Liver (tissue), 10 donors: ENCODE measurements at places on chromosomes 5 and 9. TPM values are rescaled to one million over a fixed set of nuclear protein-coding genes. Genes with fewer than 3 reads are reported as not detected.

- no peak for DNase-seq
- no peak overlapping the region for H3K27ac ChIP-seq
- H3K4me1 ChIP-seq = peaks cover 5% of the 10 kb centered on the region
- H3K27me3 ChIP-seq = no peaks in the 10 kb centered on the region
- H3K36me3 ChIP-seq = no peaks in the 10 kb centered on the region
Measured at GRCh38 chr9:33820231-33820745, 3.3 kb downstream of the UBE2R2 start.

GRCh38 chr5:116358911-116359418 lies 215.7 kb downstream of the SEMA6A start:
- H3K27ac ChIP-seq = no peak overlapping the region
- H3K4me1 ChIP-seq = no peaks in the 10 kb centered on the region
- no peak overlapping the region for H3K4me3 ChIP-seq
- H3K36me3 ChIP-seq = no peaks in the 10 kb centered on the region
- no peaks in the 10 kb centered on the region for H3K27me3 ChIP-seq

DNA sequence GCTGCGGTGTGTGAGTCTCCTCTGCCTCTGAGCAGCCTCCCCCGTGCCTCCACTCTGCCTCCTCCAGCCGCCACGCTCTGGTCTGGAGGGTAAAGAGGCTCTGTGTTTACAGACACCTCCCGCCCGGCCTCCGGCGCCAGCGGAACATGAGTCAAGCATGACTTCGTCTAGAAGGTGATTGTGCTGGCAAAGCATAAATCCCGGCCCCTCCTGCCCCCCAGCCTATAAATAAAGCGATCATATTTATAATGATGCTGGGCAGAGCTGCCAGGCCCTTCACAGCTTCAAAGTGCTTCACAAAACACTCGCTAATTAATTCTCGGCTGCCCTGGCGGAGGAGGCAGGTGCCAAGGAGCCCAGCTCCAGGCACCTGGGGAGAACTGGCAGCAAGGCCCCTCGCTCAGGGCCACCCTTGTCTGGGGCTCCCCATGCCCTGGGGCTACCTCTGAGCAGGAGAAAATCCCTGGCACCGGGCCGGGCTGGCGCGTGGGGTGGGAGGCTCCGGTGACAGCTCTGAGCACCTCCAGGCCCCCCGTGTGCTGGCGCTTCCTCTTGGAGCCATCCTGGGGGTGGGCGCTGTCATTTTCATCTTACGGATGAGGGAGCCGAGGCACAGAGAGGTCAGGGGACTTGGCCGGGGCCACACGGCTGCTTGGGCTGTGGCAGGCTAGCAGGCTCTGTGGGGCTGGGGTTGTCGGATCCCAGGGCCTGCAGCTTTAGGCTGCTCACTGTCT lies 87.8 kb downstream of the RXRA start:
- H3K4me3 ChIP-seq = no peak overlapping the region
- peaks cover 96% of the 10 kb centered on the region for H3K4me1 ChIP-seq
- no peak for DNase-seq
- no peak overlapping the region for H3K27ac ChIP-seq

- H3K36me3 ChIP-seq = no peaks in the 10 kb centered on the region
- DNase-seq = no peak
- H3K4me1 ChIP-seq = no peaks in the 10 kb centered on the region
- no peak overlapping the region for H3K4me3 ChIP-seq
- H3K27ac ChIP-seq = no peak overlapping the region
Measured at GRCh38 chr9:237858-238345, 23.2 kb downstream of the DOCK8 start.

DNA sequence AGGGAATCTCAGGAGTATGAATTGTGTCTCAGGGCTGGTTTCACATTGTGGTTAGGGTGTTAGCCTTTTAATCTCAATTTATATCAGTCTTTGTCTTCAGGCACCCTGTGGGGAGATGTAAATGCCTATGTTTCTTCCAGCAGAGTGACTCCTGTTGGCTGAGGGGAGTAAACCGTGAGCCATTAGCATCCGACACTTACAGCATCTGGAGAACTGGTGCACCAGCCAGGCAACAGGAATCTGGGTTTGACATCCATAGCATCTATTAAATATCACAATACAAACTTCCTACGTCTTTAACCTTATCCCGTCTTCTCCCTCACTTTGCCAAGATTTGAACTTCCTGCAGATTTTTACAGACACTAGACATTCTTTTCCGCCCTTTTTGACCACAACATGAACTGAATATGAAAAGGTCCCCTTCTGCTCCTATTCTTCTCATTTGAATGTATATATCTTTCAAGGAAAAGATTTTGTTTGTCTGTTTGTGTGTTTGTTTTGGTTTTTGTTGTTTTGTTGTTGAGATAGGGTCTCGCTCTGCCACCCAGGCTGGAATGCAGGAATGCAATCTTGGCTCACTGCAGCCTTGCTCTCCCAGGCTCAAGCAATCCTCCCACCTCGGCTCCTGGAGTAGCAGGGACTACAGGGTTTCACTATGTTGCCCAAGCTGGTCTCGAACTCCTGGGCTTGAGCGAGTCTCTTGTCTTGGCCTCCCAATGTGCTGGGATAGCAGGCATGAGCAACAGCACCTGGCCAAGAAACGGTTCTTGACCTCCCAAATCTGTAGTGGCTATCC lies 626.2 kb downstream of the TLR4 start:
- H3K36me3 ChIP-seq = no peaks in the 10 kb centered on the region
- no peak overlapping the region for H3K27ac ChIP-seq
- no peak overlapping the region for H3K4me3 ChIP-seq
- H3K4me1 ChIP-seq = peaks cover 3% of the 10 kb centered on the region
- no peaks in the 10 kb centered on the region for H3K27me3 ChIP-seq

The DMRTA1 gene
- total RNA-seq = 11.6 TPM

The GMCL2 gene
- total RNA-seq = not detected

- no peak for DNase-seq
- peaks cover 3% of the 10 kb centered on the region for H3K27me3 ChIP-seq
- H3K4me3 ChIP-seq = no peak overlapping the region
- H3K27ac ChIP-seq = no peak overlapping the region
- H3K4me1 ChIP-seq = no peaks in the 10 kb centered on the region
Measured at GRCh38 chr9:135078361-135078821, 9.1 kb upstream of the OLFM1 start.

The CCDC180 gene
- 3.1 TPM for total RNA-seq

- no peaks in the 10 kb centered on the region for H3K27me3 ChIP-seq
- H3K4me1 ChIP-seq = peaks cover 15% of the 10 kb centered on the region
- peak overlapping the region; percentile 100 for H3K4me3 ChIP-seq
- peak overlapping the region; percentile 99 for H3K27ac ChIP-seq
- no peaks in the 10 kb centered on the region for H3K36me3 ChIP-seq
Measured at GRCh38 chr5:90408571-90409317, 812 bp downstream of the CETN3 start.
